ENCODE measurements at places on chromosomes 7 and 10.
A peak's percentile ranks its signal among the peaks of the same experiment; 100 is the strongest.

DNA sequence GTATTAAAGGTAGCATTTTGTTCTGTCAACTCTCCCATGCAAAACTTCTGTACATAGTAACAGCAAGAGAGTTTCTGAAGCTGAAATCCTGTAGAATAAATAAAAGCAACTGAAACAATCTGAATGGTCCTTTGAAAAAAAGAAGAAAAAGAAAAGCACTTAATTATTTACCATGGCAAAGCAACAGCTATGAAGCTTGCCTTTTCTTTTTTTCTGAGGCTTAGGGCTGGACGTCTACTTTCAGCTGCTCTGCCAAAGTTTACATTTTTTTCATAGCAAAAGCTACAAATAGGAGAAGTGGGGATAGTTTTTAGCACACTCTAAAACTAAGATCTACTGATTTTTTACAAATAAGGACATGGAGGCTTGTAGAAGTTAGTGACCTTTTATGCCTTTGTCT, 31.3 kb upstream of the CD36 start:
- DNase-seq = no peak

DNA sequence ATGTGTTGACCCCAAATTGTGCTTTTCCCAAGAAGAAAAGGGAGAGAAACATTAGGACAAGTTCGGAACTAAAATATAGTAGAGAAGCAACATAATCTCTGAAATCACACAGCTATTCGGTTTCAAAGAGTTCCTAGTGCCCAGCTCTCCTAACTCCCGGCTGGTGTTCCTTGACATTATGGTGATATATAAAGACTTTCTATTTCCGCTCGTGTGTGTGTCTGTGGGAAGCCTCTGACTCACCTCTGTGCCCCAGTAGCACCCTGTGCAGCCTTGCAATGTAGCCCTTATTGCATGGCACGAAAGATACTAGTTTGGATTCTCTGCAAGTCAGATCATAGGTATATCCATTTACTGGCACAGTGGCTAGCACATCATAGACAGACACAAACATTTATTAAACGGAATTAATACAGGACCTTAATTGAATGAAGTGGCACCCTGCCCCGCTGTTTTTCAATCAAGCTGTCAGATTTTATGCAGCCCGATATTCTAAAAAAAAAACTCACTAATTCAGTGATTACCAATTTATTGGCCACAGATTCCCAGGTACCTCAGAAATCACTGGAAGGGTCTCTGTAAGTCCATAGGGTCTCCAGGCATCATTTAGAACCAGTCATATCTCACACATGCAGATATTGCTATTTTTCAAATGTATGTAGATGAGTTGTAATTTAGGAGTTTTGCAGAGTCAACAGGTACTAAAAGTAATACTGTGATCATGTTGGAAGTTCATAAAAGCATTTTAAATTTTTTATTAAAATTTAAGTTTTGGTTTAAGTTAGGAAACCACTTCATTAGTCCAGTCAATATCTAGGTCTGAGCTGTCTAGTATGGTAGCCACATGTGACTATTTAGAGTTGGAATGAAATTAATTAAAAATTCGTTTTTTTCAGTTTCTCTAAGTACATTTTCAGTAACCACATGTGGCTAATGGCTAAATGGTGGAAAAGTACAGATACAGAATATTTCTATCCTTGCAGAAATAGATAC, 43.3 kb downstream of the SFTPD start:
- no peak for DNase-seq

DNA sequence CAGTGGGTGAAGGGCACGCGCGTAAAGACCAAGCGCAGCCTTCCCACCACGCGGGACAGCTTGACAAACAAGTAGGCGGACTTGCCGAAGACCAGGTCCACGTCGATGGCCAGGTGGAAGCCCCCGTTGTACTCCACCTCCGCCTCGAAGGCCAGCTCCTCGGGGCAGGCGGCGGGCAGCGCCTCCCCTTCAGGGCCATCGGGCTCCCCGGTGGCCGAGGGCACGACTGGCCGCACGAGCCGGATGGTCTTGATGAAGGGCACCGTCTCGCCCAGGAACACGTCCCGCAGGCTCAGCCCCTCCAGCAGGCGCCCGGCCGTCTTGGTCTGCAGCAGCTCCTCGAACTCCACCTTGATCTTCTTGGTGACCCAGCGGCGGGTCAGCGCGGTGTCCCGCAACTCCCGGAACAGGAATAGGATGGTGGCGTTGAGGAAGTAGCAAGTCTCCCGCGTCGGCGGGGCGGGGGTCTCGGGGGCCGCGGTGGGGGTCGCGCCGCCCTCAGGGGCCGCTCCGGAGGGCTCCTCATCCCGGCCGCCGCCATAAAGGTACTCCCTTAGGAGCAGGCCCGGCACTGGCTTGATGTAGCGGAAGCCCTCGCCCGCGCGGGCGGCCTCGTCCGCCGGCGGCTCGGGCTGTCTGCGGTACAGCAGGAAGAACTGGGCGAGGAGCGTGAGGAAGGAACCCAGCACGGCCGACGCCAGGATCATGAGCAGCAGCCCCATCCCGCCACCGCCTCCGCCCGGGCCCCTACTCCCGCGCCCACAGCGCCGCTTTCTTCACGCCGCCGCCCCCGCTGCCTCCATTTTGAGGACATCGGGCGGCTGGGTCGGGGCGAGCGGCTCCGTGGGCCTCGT, 507 bp downstream of the PDZD8 start:
- DNase-seq = peak; percentile 43

DNA sequence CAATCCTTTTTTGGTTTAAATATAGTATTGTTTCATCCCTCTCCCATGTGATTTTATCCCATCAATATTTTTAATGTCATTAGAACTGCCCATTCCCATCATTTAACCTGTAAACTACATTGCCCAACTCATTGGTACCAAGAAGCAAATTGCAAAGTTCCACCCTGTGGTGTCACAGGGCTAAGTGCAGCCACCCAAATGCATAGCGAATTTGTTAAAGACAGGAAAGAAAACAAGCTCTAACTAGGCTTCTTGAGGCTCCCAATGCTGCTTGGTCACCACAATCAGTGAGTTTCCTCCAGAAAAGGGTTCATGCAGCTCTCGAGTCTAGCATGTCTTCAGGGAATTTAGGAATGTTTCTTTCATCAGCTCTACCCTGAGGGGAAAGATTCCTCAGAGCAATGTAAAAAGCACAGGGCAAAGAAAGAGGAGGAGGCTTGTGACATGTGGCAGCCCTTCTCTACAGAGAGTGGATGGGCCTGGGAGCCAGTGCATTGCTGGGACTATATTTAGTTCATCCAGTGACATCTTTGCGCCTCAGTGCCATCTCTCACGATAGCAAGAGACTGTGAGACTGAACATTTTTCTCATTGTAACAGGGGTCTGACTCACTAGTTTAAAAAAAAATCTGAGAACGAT, 58.1 kb downstream of the CAV1 start:
- DNase-seq = no peak

DNA sequence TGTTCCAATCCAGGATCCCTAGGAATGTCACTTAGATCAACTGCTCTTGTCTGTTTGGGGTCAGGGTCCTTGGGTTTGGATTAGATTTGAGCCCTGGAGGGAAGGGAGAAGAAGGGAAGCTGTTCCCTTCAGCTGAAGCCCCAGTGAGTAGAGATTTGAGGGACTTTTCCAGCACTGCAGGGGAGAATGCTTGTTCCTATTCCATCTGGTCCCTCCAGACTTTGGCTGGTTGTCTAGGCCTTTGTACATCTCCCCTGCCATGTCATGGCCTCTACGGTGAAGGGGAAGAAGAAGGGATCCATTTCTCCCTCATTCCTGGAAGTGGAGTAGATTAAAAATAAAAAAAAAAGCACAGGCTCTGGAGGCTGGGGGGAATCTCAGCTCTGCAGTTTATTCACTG, 11.1 kb downstream of the C10orf62 start:
- no peak for DNase-seq

DNA sequence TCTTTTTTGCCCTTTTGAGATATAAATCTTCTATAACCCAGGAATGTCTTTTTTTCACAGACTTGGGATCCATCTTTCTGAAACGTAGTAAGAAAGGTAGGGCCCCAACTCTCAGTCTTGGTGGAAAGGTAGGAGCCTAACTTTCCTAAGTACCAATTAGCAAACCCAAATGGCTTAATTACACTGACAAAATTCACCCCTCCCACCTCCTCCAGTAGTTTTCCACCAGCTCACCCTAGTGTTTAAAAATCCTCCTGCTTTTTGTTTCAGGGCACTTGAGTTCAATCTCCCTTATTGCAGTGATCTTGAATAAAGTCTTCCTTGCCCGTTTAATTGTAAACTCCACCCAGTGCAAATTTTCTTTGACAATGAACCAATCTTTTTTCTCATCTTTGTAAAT, 600.0 kb downstream of the PHTF2 start:
- peak; percentile 32 for DNase-seq

DNA sequence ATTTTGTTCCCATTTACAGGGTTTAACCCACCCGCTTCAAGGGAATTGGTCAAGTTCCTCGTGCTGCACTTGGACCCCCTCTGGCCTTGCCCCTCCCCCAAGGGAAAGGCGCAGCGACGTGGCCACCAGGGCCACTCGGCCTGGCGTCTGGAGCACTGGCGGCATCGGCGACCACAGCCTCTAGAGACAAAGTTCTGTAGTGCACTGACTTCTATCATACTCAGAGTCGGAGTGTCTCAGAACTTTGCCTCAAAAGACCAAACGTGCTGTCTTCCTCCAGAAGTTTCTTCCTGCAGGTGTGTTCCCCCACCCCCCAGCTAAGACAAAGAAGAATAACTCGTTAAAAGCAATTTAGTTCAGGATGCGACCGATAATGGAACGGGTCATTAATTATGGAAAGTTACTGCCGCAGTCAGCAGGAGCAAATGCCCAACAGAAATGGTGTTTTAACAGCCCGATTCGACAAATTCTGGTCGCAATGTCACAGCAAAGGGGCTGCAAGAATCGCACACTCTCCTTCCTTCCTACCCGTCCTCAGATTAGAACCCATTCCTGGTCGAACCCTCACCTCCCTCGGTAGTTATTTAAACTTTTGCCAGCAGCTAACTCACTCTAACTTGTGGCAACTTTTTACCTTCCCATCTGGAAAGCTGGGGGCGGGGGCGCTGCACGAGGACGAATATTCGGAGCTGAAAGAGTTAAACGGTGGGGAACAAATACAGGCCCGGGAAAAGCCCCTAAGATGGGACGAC, 202.1 kb upstream of the NFE2L3 start:
- DNase-seq = peak; percentile 62

Measured in H9 (cell line).